ENCODE measurements at places on chromosomes 3 and 15. TPM values are rescaled to one million over a fixed set of nuclear protein-coding genes. Genes with fewer than 3 reads are reported as not detected.

Gene CTDSPL
- total RNA-seq: 57.4 TPM

Gene PPM1L
- 1.8 TPM for total RNA-seq

Gene LTK
- total RNA-seq: 0.18 TPM

Gene CDHR4
- not detected for total RNA-seq

Gene CEP63
- total RNA-seq: 26.1 TPM

Gene FAM43A
- total RNA-seq: 170 TPM

Gene SNX33
- total RNA-seq: 8.5 TPM

Gene ISLR2
- not detected for total RNA-seq

Gene NEK10
- 5.6 TPM for total RNA-seq

Gene XYLB
- total RNA-seq: 3.7 TPM

Gene CACNA2D3
- not detected for total RNA-seq

Gene SERPINI2
- total RNA-seq: not detected

Gene SI
- not detected for total RNA-seq

Gene ROPN1B
- total RNA-seq: not detected

Gene ITGB5
- 184 TPM for total RNA-seq

Gene ADAMTS17
- total RNA-seq: 0.13 TPM

Gene GOLGA6D
- not detected for total RNA-seq

Gene SNTN
- total RNA-seq: not detected

Gene MRPS11
- 56.8 TPM for total RNA-seq

Gene ANKRD34C
- total RNA-seq: not detected

Gene CYP1A2
- not detected for total RNA-seq

Gene ZSCAN2
- total RNA-seq: 14.1 TPM

Gene CCDC9B
- total RNA-seq: 25.1 TPM

Gene GABRR3
- not detected for total RNA-seq

Gene GRM7
- 0.14 TPM for total RNA-seq

Gene SETD2
- total RNA-seq: 30.7 TPM

Gene LSMEM2
- total RNA-seq: not detected

Gene ZNF639
- total RNA-seq: 47.3 TPM

Gene SYNM
- total RNA-seq: 5.9 TPM

Gene CFAP100
- not detected for total RNA-seq

Gene DNAH1
- 2.5 TPM for total RNA-seq

Gene HHLA2
- not detected for total RNA-seq

Gene CCR2
- total RNA-seq: not detected

Gene TTLL13
- 0.04 TPM for total RNA-seq

Gene SLC7A14
- 3.0 TPM for total RNA-seq
